ENCODE measurements at places on chromosomes 6 and 20.
A peak's percentile ranks its signal among the peaks of the same experiment; 100 is the strongest.

GRCh38 chr6:7229376-7230326 is 83.3 kb downstream of the SSR1 start:
- H3K36me3 ChIP-seq: no peaks in the 10 kb centered on the region
- H3K4me3 ChIP-seq: no peak overlapping the region
- no peak for DNase-seq
- no peaks in the 10 kb centered on the region for H3K27me3 ChIP-seq
- no peak overlapping the region for H3K27ac ChIP-seq
- H3K4me1 ChIP-seq: peaks cover 3% of the 10 kb centered on the region

GRCh38 chr6:163356324-163356723 is 58.2 kb upstream of the QKI start:
- H3K36me3 ChIP-seq: no peaks in the 10 kb centered on the region
- DNase-seq: peak; percentile 75
- H3K27ac ChIP-seq: peak overlapping the region; percentile 66
- no peak overlapping the region for H3K4me3 ChIP-seq
- no peaks in the 10 kb centered on the region for H3K27me3 ChIP-seq

DNA sequence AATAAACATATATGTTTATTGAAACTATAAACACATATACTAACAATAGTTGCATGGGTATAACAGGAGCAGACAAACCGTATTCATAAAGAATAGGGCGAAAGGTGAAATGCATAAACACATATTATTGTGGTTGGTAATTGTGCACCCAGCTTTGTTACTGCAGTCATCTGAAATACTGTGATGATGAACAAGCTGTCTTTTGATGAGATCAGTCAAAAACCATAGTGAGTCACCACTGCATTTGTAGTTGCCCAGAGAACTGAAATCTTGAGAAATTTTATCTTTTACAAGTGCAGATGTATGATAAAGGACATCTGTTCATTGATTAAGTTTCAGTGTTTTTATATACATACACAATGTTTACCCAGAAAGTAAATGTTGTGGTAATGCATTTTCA is 133.7 kb downstream of the MYO6 start:
- H3K4me1 ChIP-seq: peaks cover 3% of the 10 kb centered on the region
- H3K27me3 ChIP-seq: no peaks in the 10 kb centered on the region
- no peak overlapping the region for H3K4me3 ChIP-seq
- H3K36me3 ChIP-seq: no peaks in the 10 kb centered on the region

- DNase-seq: no peak
- H3K4me3 ChIP-seq: no peak overlapping the region
- no peak overlapping the region for H3K27ac ChIP-seq
- H3K27me3 ChIP-seq: no peaks in the 10 kb centered on the region
These were observed 9.6 kb upstream of the NELFCD start for GRCh38 chr20:58971429-58971828.

- peaks cover 60% of the 10 kb centered on the region for H3K4me1 ChIP-seq
- no peak overlapping the region for H3K4me3 ChIP-seq
- H3K27ac ChIP-seq: peak overlapping the region; percentile 2
- no peaks in the 10 kb centered on the region for H3K27me3 ChIP-seq
These were observed 44.0 kb downstream of the B4GALT5 start for GRCh38 chr20:49669601-49670189.

- no peaks in the 10 kb centered on the region for H3K27me3 ChIP-seq
- DNase-seq: no peak
- H3K36me3 ChIP-seq: no peaks in the 10 kb centered on the region
- no peaks in the 10 kb centered on the region for H3K4me1 ChIP-seq
These were observed 126.6 kb upstream of the CCDC28A start for GRCh38 chr6:138647006-138647405.

GRCh38 chr20:635028-635892 is 17.7 kb downstream of the SRXN1 start:
- no peak overlapping the region for H3K27ac ChIP-seq
- no peak for DNase-seq
- no peak overlapping the region for H3K4me3 ChIP-seq
- no peaks in the 10 kb centered on the region for H3K4me1 ChIP-seq
- H3K27me3 ChIP-seq: no peaks in the 10 kb centered on the region
- no peaks in the 10 kb centered on the region for H3K36me3 ChIP-seq

GRCh38 chr6:167687116-167687725 is 139.5 kb upstream of the AFDN start:
- H3K27ac ChIP-seq: no peak overlapping the region
- H3K27me3 ChIP-seq: no peaks in the 10 kb centered on the region
- DNase-seq: no peak
- peaks cover 43% of the 10 kb centered on the region for H3K4me1 ChIP-seq
- no peak overlapping the region for H3K4me3 ChIP-seq

- no peak overlapping the region for H3K4me3 ChIP-seq
- no peaks in the 10 kb centered on the region for H3K36me3 ChIP-seq
- no peaks in the 10 kb centered on the region for H3K27me3 ChIP-seq
- H3K27ac ChIP-seq: no peak overlapping the region
- DNase-seq: peak; percentile 33
- H3K4me1 ChIP-seq: no peaks in the 10 kb centered on the region
These were observed 185.9 kb downstream of the ESR1 start for GRCh38 chr6:151993364-151993763.

DNA sequence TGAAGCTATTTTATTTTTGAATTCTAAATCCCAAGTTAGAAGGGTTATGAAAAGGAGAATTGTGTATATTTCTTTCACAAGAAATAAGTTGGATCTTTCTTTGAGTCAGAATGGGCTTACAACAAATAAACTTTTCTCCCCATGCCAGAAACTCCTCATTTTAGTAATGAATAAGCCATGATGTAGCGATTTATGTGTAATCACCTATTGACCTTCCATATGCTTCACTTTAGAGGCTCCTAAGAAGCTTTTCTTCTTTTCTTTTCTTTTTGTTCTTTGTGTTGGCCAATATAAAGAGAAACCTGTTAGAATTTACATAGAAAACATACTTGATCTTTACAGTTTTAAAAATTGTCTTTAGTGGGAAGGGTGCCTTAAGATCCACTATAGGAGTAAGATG is 370.2 kb downstream of the UTRN start:
- no peaks in the 10 kb centered on the region for H3K27me3 ChIP-seq
- DNase-seq: no peak
- H3K36me3 ChIP-seq: no peaks in the 10 kb centered on the region
- no peak overlapping the region for H3K27ac ChIP-seq

DNA sequence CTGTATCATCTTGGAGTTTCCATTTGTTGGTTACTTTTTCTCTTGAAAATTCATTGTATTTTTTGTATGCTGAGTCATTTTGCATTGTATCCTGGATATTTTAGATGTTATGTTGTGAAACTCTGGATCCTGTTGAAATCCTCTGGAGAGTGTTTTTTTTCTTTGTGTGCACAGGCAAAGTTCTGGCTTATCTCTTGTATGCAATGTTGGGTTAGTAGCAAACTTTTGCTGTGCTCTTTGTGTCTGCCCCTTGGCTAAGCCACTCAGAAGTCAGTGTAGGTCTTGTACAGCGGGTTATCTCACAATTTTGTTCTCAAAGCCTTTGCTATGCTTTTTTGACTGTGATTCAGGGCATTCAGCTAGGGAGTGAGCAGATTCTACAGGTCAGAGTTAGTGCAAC is 29.1 kb upstream of the LMBRD1 start:
- H3K4me3 ChIP-seq: no peak overlapping the region
- H3K4me1 ChIP-seq: no peaks in the 10 kb centered on the region
- no peak overlapping the region for H3K27ac ChIP-seq
- no peak for DNase-seq

DNA sequence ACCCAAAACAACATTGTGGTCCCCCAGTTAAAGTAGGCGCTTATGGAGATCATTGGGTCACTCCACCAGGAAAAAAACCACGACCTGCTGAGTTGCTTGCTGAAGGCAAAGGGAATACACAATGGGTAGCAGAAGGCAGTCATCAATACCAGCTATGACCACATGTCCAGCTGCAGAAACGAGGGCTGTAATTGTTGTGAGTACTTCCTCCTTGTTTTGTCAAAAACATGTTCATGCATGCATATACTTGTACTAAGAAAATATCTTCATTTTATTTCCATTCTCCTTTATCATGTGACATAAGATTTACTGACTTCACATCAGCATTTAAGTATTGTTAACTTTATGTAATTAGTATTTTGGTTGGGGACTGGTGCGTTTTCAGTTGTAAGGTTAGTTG is 16.9 kb downstream of the SERINC1 start:
- no peak overlapping the region for H3K27ac ChIP-seq
- no peak for DNase-seq
- H3K4me1 ChIP-seq: peaks cover 6% of the 10 kb centered on the region
- no peaks in the 10 kb centered on the region for H3K36me3 ChIP-seq

DNA sequence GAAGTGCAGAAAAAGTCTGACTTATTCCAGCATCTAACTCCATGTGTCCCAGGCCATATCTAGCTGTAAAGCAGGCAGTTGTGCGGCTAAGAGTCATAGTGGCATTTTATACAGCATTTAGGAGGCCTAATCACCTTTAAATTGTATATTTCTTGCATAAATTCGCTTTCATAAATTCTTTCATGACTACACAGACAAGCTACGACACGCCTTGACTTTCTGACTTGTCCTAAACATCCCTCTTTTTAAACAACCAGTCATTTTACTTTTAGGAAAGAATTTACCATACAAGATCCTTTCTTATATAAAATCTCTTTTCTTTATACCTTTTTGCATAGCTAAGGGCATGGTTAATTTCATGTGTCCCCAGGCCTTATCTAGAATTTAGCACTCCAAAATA is 81.7 kb upstream of the THBS2 start:
- no peaks in the 10 kb centered on the region for H3K36me3 ChIP-seq
- H3K27me3 ChIP-seq: no peaks in the 10 kb centered on the region
- no peaks in the 10 kb centered on the region for H3K4me1 ChIP-seq
- H3K27ac ChIP-seq: no peak overlapping the region
- no peak for DNase-seq

DNA sequence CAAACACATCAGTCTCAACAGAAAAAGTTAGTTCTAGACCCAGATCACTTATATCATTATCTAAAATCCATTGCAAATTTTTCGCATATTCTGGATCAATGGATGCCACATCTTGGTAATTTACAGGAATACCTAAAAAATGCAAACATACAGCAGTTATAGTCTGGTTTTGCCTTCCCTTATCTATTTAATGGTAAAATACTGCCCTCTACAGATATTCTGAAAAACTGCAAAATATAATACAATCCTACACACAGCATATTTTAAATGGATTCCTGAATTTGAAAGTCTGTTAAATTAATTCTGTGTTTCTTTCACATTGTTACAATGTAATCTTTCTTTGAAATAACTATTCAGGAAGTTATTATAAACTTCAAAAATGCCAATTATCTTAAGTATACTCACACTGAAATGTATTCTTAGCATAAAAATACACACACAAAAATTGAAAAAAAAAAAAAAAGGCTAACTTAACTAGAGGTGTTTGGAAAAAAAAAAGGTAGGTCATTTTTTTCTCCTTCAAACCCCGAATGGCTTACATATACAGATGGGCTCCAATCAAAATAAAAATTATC is 88.4 kb downstream of the HACE1 start:
- no peak overlapping the region for H3K4me3 ChIP-seq
- H3K27me3 ChIP-seq: no peaks in the 10 kb centered on the region

DNA sequence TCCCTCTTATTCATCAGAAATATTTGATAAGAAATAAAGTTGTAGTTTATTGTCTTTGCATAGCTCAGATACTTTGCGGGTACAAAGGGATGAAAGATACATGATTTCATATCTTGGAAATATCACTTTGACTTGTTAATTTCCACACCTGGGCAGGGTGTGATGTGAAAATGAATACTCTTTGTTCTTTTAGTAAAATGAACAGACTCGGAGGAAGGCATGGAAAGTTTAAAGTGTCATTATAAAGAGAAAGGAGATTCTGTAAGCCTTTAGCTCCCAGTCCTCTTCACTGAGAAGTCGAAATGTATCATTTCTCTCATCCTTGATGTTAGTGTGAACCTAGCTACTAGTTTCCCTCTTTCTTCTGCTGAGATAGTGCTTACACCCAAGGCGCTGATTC is 36.7 kb upstream of the AKIRIN2 start:
- no peaks in the 10 kb centered on the region for H3K36me3 ChIP-seq
- peak overlapping the region; percentile 56 for H3K27ac ChIP-seq
- H3K4me1 ChIP-seq: no peaks in the 10 kb centered on the region
- no peak for DNase-seq

- no peak for DNase-seq
- no peak overlapping the region for H3K4me3 ChIP-seq
- H3K4me1 ChIP-seq: no peaks in the 10 kb centered on the region
- H3K27ac ChIP-seq: no peak overlapping the region
- no peaks in the 10 kb centered on the region for H3K36me3 ChIP-seq
- no peaks in the 10 kb centered on the region for H3K27me3 ChIP-seq
These were observed 10.8 kb upstream of the ADA start for GRCh38 chr20:44662261-44662660.

- H3K27ac ChIP-seq: no peak overlapping the region
- no peaks in the 10 kb centered on the region for H3K36me3 ChIP-seq
- DNase-seq: no peak
- H3K27me3 ChIP-seq: no peaks in the 10 kb centered on the region
- H3K4me1 ChIP-seq: no peaks in the 10 kb centered on the region
- no peak overlapping the region for H3K4me3 ChIP-seq
These were observed 403.3 kb downstream of the EPM2A start for GRCh38 chr6:145332011-145332410.

GRCh38 chr6:84356907-84357306 is 129.5 kb upstream of the CEP162 start:
- H3K27me3 ChIP-seq: no peaks in the 10 kb centered on the region
- DNase-seq: no peak
- H3K36me3 ChIP-seq: no peaks in the 10 kb centered on the region
- H3K27ac ChIP-seq: no peak overlapping the region

DNA sequence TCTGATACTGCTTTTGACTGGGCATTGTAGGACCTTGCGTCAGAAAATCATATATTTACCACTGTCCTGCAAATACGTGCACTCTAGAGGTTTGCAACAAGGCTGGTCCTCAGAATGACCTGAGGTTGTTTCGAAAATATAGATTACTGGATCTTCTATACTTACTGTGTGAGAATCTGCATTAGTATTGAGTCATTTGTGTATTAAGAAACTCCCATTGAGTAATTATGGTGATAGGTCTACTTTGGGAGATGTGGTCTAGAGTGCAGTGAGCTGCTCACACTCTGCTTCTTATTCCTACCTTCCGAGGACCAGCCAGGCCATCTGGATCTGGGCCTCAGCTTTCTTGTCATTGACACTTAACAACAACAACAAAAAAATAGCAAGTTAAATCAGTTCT is 9.6 kb downstream of the KLHL32 start:
- no peak overlapping the region for H3K27ac ChIP-seq
- H3K4me1 ChIP-seq: no peaks in the 10 kb centered on the region
- no peaks in the 10 kb centered on the region for H3K27me3 ChIP-seq
- no peaks in the 10 kb centered on the region for H3K36me3 ChIP-seq
- no peak overlapping the region for H3K4me3 ChIP-seq

DNA sequence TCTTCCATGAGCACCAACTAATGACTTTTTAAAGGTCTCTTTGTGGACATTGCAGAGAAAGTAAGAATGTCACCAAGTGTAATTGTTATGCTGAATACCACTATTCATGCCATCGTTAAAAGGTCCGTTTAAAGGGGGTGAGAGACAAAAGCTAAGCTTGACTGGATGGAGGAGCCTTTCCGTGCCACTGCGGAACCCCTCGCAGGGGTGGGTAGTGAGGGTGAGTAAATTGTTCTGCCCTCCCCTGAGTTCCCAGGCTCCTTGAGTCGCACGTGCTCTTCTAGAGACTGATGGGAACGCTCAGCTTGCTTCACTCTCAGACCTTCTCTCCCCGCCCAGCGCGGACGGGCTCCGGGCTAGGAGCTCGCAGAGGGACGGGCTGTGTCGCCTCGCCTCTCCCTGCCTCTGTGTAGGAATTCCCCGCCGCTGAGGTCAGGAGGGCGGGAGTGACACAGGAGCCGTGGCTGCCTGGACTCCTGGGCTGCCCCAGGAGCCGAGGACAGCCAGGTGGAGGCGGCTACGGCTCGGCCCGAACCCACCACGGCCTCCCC is 314.8 kb upstream of the QKI start:
- no peaks in the 10 kb centered on the region for H3K27me3 ChIP-seq
- H3K27ac ChIP-seq: no peak overlapping the region
- no peaks in the 10 kb centered on the region for H3K4me1 ChIP-seq
- H3K36me3 ChIP-seq: no peaks in the 10 kb centered on the region
- H3K4me3 ChIP-seq: no peak overlapping the region
- DNase-seq: no peak
